Mammary epithelial cell (primary cell): ENCODE measurements at places on chromosomes 7 and 10.
A peak's percentile ranks its signal among the peaks of the same experiment; 100 is the strongest.

DNA sequence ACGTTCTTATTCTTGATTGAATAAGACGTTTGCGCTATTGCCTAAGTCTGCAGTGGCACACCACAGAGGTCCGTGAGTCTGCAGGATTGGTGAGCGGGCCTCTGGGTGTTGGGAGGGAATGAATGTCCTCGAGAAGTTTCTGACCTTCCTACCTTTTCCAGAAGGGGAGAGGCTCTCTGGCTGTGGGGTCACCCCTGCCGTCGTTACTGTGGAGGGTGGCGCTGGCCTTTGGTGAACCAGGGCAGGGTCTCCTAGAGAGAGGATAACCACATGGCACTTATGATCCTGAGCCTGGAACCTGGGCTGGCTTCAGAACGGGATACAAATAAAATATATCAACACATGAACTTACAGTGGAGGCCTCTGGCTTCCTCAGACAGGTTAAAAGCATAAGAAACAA lies 13.8 kb downstream of the IL15RA start:
- no peak for DNase-seq

GRCh38 chr7:105590793-105591192 lies 9.5 kb upstream of the EFCAB10 start:
- no peak for DNase-seq

GRCh38 chr10:24882047-24882698 lies 70.2 kb downstream of the PRTFDC1 start:
- DNase-seq = peak; percentile 24

DNA sequence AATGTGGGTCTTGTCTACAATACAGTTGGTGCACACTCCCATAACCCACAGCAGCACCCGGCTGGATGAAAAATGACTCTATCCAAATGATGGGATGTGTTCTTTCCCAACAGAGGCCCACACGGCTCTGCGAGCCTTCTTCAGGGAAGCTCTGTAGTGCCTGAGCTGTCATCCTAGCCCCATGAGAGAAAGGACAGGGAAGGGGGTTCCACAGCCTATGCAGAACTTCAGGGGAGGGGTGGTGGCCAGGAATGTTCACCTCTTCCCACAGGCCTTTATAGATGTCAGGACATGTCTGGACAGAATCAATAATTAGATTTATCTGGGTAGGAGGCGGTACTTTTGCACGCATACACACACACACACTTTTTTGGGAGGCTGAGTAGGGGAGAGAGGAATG lies 109.0 kb downstream of the JCAD start:
- DNase-seq = peak; percentile 77

DNA sequence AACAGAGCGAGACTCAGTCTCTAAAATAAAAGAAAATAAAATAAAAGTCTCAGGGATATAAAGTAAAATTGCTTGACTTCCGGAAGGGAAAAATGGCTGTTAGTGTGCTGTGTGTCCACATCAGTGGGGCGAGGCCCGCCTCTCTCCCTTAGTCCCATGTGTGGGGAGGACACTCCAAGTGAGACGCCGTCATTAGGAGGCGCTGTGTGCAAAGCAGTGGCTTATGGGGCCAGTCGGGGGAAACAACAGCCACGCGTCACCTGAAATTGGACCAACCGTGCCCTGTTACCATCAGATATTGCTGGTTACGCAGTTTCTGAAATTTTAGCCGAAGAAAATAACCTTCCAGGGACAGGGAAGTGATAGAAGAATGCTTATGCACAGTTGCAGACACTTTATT lies 15.8 kb downstream of the SFXN4 start:
- DNase-seq = no peak

DNA sequence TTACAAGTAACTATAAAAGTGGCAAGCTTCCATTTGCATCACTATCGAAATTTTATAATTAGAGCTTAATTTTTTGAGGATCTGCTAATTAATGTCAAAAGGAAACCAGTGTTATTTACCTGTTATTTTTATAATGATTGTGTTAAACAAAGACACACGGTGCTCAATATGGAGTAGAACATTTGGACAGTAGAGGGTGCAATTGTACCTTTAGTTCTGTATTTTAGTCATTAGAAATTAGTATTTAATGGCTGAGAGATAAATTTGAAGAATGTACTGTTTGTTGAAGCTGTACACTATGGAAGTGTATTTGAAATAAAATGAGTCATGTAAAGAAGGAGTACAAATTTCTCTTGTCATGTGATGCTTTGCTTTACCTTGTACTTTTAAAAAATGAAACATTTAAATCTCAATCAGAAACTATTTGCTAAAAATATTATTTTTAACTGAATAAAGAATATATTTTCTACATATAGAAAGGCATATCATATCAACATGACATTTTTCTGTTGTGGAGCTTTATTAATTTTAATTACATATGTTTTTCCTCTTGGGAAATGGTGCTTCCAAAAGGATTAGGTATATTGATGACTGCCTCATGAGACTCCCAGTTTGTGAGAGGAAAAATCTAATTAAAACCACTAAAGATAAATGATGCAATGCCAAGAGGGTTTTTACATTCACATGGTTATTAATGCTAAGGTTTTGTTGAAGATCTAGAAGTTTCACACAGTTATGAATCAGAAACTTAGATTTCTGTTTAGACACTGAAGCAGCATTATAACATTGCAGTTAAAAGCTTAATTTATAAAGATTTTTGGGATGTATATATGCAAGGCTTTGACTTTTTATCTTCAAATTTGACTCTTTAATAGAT lies 10.4 kb upstream of the PRKG1 start:
- peak; percentile 15 for DNase-seq

DNA sequence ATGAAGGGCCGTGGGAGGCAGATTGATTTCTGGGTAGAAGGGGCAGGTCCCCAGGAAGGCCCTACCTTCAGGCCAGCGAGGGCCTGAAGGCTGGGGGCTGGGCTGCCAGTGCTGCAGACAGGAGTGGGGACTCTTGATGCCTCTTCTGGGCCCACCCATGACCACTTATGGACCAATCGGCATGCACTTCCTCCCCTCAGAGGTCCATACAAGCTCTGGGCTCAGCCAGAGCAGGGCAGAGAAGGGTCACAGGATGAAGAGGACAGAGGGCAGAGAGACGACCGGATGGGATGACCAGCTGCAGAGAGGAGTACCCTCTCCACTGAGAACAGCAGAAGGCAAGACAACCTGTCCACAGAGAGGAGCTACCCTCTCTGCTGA lies 120.1 kb downstream of the DYNC2I1 start:
- DNase-seq = no peak

DNA sequence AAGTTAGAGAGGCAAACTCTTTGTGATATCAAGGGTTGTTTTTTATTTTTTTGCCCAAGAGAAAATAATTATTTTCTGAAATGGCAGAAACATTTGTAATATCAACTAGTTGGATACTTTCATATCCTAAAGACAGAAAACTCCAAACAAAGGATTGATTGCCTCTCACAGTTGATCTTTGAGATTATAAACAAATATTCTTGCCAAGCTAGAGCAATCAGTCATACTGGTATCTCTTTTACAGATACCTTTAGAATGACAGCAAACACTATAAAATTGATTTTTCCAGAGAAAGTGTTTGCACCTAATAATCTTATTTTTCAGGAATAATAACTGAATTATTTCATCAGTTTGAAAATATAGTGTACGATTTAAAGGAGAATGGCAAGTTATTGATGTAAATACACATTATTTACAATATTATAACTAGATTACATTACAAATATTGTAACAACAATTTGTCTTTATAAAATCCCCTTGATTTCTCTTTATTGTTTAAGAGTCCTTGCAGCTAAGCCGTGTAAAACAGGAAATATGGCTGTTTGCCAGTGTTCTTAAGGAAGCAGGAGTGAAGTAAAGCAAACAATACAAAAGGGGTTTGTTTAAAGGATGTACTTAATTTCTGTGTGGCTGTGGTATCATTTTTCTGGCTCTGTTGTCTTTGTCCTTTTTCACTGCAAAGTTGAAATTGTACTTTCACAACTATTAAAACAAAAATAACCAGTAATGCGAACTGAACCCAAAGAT lies 58.4 kb downstream of the MAPK8 start:
- DNase-seq = peak; percentile 50

- peak; percentile 60 for DNase-seq
Observed at GRCh38 chr10:114754445-114755320, 66.9 kb upstream of the FHIP2A start.

DNA sequence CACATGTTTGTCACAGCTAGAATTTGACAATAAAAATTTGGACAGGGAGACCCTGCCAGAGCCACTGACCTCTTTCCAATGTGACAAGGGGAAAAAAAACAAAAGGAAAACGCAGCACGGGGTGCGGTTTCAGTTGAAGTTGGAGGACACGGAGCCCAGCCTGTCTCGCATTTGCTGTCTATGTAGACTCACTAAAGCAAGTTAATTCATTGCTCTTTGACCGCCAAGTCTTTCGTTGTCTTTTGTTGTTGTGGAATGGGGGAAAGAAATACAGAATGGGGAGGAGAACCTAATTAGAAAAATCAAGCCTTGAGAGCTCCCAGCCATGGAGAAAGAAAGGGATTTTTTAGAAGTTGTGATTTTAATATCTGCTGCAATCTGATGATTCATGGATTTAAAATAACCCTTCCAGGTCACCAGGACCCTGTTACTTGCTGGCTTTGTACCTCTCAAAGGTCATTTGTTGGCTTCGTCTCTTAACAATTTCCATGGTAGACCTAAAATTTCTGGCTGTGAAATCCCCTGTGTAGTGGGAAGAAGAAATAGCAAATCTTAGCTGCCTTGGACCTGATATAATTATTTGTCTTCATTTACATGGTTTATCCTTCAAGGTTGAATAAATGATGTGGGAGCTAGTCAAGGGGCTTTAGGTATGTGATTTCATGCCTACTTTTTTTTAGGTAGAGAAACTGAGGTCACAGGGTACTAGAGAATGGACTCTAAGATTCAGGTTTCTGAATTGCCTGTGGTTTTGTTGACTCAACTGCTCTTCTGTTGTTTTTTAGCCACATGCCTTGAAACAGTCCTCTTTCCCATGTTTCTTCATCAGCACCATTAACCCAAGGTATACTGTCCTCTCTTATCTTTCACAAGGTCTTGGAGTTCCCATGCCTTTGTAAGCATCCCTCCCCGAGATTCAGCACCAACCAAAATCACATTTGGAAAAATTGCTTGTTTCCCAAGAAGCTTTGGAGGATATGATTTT lies 78.7 kb downstream of the TCF7L2 start:
- DNase-seq = peak; percentile 72

- no peak for DNase-seq
Observed at GRCh38 chr10:103466734-103467133, 8.0 kb upstream of the CALHM1 start.

DNA sequence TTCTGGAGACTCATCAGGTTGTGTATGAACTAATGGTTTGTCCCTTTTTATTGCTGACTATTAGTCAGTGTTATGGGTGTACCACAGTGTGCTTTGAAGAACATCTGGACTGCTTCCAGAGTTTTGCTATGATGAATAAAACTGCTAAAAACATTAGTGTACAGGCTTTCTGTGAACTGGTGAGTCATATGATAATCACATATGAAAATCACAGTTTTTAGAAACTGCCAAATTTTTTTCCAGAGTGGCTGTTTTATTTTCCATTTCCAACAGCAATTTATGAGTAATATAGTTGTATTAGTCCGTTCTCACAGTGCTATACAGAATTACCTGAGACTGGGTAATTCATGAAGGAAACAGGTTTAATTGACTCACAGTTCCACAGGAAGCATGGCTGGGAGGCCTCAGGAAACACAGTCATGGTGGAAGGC lies 281.2 kb upstream of the VSTM2A start:
- peak; percentile 97 for DNase-seq

DNA sequence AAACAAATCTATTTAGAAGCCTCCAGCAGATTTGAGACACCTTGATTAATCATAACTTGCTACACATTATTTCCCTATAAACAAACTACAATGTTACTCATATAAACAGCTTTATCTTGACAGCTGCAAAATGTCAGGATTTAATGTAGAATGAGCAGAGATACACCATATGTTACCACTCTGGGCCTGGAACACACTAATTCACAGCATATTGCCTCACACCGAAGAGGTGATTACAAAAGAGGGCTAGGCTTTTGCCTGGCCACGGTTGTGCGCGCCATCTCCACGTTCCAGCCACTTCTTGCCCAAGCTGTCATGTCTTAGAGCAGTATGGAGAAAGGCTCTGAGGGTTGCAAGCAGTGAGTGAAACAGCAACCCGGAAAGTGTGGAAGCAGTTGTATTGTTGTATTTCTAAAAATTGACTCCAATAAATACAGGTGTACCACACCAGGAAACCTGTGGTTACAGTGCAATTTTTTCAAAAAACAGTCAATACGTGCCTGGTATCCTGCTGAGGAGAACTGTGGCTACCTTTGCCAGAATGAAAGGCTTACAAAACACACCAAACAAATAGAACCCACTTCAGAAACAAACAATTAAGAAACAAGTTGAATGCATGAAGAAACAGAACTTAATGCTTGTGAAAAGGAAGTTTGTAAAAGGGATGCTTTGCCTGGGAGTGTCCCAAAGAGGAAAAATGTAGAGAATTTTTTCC lies 498.1 kb downstream of the PLXNA4 start:
- DNase-seq = no peak

GRCh38 chr7:84040355-84040754 lies 154.2 kb downstream of the SEMA3A start:
- no peak for DNase-seq

- no peak for DNase-seq
Observed at GRCh38 chr7:154975984-154976383, 26.9 kb downstream of the PAXIP1 start.

DNA sequence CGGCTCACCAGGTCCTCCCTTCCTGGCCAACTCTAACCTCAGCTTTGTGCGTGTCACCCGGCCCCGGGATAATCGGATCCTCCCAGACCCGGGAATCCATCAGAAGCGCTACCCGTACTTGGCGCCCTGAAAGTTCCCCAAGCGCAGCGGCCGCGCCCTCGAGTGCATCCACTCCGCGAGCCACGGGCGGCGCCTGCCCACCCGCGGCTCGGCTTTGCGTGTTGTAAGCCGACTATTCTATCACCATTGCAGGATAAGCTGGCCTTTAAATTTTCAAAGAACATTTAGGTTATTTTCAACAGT lies 35.7 kb upstream of the EBLN1 start:
- DNase-seq = no peak
